Activated CD8-positive, alpha-beta memory T cell treated with anti-CD3 and anti-CD28 coated beads for 36 hours (primary cell): ENCODE measurements at places on chromosomes 7 and 10. TPM values are rescaled to one million over a fixed set of nuclear protein-coding genes. Genes with fewer than 3 reads are reported as not detected.

The GPR15LG gene
- total RNA-seq, result not detected

The TBC1D12 gene
- 0.55 TPM for total RNA-seq

The EPO gene
- not detected for total RNA-seq

The TMEM243 gene
- total RNA-seq, result 70.1 TPM

The HUS1 gene
- total RNA-seq, result 54.6 TPM
